ENCODE measurements at places on chromosomes 13 and 19.

GRCh38 chr13:36082396-36082795, 48.8 kb downstream of the DCLK1 start:
- DNase-seq, result no peak

DNA sequence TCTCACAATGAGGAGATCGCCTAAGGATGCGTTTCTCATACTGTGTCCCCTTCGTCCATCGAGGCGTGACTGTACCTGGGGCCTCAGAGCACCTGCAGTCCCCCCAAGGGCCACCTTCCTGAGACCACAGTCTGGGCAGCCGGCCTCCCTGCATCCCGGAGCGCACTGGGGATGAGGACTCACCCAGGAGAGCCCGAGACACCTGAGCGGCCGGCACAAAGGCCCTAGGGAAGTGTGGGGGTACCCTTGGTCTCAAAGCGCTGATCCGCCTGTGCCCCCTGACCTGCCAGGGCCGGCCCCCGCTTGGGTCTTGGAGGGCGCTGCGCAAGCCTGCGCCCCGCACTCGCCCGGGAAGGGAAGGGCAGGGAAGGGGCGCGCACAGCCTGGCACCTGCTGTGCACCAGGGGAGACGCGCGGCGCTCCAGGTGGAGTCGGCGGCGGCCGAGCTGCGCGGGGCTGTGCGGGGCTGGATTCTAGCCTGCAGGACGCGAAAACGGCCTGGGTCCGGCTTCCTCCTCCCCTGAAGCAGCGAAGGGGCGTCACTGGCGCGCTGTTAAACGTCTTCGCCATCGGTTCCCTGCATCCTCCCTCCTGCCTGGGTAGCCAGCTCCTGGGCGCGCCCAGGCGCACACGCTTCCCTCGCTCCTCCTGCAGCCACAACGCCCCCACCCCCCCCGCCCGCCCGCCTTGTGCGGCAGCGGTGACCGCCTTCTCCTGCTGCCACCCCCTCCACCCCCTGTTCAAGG, 13.6 kb upstream of the USP29 start:
- no peak for DNase-seq

- DNase-seq, result no peak
These were observed 1058.2 kb downstream of the PCDH9 start for GRCh38 chr13:66171920-66172319.

DNA sequence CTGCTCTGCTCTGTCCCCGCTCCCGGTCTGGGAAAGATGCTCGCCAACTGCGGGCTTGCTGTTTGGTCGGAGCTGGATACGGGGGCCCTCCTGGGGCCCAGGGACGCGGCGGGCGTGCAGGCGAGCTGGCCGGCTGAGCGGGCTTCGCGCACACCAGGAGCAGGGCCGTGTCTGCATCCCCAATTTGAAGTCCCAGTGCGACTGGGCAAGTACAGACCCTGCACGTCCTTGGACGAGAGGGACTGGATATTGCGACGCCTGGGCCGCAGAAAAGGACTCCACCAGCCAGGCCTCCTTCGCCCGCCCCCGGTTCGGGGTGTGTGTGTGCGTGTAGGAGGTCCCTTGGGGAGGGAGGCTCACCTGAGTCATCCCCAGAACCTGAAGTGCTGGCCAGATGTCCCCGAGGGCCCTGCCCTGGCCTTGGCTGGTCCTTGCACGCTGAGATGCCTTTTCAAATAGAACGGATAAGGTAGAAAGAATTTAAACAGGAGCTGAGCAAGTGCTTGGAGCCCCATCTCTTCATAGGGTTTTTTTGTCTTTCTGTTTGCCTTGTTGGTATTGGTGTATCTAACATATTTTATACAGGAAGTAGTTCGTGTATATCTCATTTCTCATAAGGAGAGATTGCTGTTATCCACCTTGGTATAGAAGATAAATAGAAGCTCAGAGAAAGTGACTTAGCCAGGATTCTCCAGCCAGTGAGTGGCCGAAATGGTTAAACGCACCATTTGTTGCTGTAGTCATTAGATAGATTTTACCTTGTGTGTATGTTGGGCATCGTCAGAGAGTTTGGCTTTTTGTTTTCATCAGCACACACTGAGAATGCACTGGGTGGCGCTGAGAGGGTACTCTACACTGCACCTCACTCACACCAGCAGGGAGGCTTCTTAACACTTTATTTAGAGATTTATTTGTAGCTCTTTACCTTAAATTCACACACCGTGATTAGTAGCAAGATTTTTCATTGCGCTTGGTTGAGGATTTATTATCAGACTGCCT, 1.1 kb downstream of the NAXD start:
- no peak for DNase-seq

DNA sequence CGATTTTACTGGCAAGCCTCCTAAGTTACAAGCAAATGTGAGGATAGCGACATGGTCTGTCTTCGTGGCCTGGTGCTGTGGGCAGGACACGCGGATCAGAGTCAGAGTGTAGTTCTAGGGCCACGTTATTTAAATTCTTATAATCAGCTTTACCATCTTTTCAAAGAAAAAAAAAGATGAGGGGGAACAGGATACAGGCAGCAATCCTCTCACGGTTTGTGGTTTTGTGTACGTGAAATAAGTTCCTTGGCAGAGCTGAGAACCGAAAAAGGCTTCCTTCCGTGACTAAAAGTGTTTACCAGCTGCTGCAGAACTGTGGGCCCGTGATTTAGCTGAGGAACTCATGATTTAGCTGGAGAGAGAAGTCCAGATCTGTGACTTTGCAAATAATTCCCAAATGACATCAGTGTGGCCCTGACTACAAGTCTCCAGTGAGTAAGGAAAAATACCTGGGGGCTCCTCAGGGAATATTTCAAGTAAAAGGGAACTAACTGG, 27.2 kb downstream of the RCBTB2 start:
- no peak for DNase-seq

GRCh38 chr19:43594710-43595604, 977 bp downstream of the IRGQ start:
- DNase-seq, result no peak

DNA sequence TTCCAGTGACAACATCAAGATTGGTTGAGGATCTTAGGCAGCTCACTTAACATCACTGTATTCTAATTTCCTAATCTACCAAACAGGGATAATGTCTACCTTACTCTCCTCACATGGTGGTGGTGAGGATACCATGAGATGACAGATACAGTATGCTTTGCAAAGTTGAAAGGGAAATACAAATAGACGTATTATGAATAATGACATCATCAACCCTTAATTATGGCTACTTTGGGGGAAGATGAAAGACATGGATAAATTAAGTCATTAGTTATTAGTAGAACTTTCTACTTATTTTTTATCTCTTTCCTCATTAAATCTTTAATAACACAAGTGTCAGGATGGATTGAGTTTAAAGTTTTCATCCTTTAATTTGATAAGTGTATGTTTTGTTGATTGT, 532.5 kb downstream of the KLF12 start:
- no peak for DNase-seq

GRCh38 chr13:43006893-43007631, 15.0 kb upstream of the EPSTI1 start:
- DNase-seq, result no peak

GRCh38 chr19:38502410-38503076, 69.1 kb downstream of the RYR1 start:
- no peak for DNase-seq

DNA sequence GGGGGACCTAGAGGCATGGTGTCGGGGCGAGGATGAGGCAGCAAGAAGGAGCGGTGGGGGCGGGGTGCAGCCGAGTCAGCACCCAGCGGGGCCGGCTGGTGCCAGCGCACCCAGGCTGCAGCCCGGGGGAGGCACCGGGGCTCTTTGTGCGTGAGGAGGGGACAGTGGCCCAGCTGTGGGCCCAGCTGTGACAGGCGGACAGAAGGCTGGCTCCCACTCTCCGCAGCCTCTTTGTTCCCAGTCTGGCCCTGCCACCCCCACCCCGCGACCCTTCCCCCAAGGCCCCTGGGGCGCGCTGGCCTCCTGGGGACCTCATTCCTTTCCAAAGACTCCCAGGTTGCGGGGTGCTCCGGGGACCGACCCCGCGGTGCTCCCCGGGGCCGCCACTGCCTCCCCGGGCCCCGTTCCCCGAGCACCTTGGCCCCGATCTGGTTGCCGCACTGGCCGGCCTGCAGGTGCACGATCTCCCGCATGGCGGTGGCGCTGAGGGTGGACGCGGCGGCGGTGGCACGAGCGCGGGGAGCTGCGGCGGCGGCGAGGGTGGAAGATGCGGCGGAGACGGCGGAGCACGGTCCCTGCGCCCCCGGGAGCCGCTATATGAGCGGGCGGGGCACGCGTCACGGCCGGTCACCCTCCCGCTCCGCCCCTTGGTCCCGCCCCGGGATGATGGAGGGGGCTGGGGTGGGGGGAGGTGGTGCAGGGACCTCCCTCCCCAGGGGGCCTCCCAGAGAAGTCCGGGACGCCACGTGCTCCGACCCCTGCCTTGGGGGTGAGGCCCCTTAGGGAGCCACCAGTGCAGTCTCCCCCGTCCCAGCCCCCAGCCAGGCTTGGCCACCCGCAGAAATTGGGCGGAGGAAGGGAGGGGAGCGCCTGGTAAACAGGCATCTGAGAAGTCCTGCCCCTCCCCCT, at the start of gene TUBB4A:
Gene TUBB4A, minus strand, starts transcription at position 570 of the 909 bp plus-strand sequence. Its CDS starts 97 bp downstream, at position 473.
- DNase-seq, result no peak

GRCh38 chr19:38718747-38719543, 25.3 kb downstream of the CAPN12 start:
- DNase-seq, result no peak

GRCh38 chr19:3366753-3367627, 607 bp downstream of the NFIC start:
- no peak for DNase-seq

GRCh38 chr19:45056831-45057230, 18.0 kb downstream of the CLASRP start:
- no peak for DNase-seq

- DNase-seq, result no peak
These were observed 4.3 kb downstream of the CHAMP1 start for GRCh38 chr13:114318624-114319023.

- DNase-seq, result no peak
These were observed 15.9 kb downstream of the DCLK1 start for GRCh38 chr13:36115306-36115705.

GRCh38 chr13:101579281-101579802, 126.9 kb downstream of the ITGBL1 start:
- peak; percentile 43 for DNase-seq

DNA sequence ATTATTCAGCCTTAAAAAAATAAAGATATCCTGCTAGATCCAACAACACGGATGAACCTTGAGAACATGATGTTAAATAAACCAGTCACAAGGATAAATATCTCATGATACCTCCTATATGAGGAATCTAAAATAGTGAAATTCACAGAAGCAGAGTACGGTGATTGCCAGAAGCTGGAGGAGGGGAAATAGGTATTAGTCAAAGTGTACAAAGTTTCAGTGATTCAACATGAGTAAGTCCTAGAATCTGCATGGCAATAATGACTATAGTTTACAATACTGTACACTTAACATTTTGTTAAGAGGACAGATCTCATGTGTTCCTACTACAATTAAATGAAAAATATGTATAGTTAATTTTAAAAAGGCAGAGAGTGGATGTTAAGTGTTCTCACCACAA, 206.6 kb upstream of the SLC10A2 start:
- no peak for DNase-seq

GRCh38 chr19:46955813-46956371, 63.7 kb upstream of the NPAS1 start:
- DNase-seq, result no peak

- no peak for DNase-seq
These were observed 264.7 kb downstream of the DACH1 start for GRCh38 chr13:71602344-71602743.

DNA sequence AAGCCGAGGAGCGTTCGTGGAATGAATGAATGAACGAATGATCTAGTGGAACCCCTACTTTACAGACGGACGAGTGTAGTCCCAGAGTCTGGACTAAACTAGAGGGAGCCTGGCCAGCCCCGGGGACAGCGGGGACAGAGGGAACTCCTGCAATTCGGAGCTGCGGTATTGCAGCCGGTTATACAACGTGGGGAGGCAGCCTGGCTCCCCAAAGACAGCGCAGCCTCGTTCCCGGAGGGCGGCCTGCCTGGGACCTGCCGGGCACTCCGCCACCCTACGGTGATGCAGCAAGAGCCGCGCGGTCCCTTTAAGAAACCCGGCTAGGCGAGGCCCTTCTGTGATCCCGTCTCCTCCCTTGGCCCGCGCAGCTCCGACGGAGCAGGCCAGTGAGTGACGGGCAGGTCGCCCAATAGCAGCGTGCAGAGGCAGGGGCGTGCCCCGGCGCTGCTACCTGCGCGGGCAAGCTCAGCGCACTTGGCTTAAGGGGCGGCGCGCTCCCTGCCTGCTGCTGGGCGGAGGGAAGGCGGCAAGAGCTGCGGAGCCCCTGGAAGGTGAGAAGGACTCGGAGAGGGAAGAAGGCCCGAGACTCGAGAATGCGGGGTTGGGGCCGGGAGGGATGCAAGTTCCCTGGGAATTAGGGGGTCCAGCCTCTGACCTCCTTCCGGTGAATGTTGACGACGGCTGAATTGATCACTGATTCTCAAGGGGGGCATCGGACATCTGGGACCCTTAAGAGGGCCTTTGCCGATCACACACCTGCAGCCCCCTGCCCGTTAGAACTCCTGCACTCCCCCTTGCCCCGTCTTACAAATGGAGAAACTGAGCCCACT, at the start of gene ABCA7:
Gene ABCA7, plus strand, starts transcription at position 462 of the 830 bp plus-strand sequence. CDS start 1,255 bp downstream, outside the sequence.
- DNase-seq, result peak; percentile 92

GRCh38 chr13:27599845-27600553, 20.3 kb downstream of the LNX2 start:
- no peak for DNase-seq

DNA sequence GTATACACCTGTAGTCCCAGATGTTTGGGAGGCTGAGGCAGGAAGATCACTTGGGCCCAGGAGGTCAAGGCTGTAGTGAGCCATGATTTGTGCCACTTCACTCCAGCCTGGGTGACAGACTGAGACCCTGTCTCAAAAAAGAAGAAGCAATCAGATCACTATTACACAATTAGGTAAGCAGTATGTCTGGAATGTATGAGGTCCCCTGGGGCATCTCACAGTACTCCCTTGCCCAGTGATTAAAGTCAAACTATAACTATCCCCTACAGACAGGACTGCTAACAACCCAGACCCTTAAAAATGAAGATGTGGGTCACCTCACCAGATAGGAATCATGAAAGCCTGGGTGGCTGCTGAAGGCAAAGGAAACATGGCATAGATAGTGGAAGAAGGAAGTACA, 9.4 kb upstream of the PAN3 start:
- DNase-seq, result no peak

DNA sequence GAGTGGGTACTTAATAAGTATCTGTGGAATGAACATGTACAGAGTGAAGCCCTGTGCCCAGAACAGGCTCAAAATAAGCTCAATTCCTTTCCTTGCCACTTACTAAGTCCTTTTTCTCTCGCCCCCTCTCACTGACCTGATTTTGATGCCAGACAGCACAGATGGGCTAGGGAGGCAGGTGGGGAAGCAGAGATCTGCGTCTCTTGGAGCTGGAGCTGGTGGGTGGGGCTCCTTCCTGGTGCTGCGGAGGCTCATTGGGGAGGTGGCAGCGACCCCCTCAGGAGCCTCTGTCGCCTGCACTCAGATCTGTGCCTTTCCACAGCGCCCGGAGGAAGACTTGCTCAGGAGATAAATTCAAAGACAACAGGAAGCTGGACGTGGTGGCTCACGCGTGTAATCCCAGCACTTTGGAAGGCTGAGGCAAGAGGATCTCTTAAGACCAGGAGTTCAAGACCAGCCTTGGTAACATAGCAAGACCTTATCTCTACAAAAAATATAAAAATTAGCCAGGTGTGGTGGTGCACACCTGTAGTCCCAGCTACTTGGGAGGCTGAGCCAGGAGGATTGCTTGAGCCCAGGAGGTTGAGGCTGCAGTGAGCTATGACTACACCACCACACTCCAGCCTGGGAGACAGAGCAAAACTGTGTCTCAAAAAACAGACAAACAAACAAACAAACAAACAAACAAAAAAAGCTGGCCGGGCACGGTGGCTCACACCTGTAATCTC, 14.6 kb downstream of the AKT2 start:
- DNase-seq, result no peak

GRCh38 chr13:112759827-112760226, 70.0 kb downstream of the ATP11A start:
- no peak for DNase-seq

Measured in smooth muscle cell of the brain vasculature (primary cell).